Kidney tubule cell (primary cell): ENCODE measurements at places on chromosomes 5 and 9.

- no peak for DNase-seq
Observed at GRCh38 chr9:24552526-24553182, 7.0 kb upstream of the IZUMO3 start.

DNA sequence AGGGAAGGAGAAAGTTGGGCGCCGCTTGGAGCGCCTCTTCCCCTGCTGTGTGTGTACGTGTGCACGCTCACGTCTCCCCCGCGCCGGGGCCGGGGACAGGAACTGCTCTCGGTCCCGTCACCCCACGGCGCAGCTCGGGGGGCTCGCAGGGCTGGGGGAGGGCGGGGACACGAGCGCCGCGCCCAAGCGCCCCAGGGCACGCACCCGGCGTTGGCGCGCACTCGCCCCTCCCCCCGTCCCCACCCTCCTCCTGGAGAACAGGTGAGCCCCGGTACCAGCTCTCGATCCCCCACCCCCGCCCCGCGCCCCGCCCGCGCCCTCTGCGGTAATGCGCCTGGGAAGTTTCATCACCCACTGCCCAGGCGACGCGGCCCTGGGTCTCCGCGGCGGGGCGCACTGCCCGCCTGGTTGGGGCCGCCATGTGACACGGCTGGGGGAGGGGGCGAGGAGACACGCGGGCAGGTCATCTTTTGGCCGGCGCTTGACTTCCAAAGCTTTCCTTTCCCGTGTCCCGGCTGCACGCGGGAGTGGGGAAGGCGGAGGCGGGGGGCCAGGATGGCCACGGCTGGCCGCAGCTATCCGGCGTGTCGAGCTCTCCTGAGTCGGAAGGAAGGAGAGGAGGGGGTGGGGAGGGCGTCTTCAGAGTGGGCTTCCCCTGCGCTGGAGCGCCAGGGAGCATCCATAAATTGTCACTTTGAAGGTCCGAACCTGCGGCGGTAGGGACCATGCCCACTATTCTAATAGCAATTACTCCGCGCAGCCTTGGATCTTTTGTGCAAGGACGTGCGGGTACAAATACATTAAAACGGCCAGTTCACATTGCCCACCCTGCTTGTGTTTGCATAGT lies 1.5 kb upstream of the STC2 start:
- peak; percentile 77 for DNase-seq

GRCh38 chr5:139394123-139394653 lies 716 bp downstream of the PROB1 start:
- DNase-seq, result peak; percentile 44

DNA sequence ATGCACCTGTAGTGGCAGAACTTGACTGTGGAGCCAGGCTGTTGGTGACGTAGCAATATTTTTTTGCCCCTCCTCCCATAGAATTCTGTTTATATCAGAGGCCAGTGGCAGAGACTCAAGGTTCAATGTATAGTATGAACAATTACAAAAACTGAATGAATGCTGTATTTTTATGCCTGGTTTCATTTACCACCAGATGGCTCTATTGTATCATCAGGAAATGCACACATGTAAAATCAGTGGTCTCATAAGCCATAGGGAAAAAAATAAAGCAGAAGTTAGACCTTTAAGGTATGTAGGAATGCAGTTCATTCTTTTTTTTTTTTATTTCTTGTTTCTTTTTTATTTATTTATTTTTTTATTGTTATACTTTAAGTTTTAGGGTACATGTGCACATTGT lies 43.6 kb downstream of the CCDC192 start:
- peak; percentile 9 for DNase-seq

GRCh38 chr5:180898621-180899246 lies at the start of gene BTNL8:
Gene BTNL8 (plus strand): TSS chr5:180899159. CDS start chr5:180899311, 152 bp downstream.
- no peak for DNase-seq

DNA sequence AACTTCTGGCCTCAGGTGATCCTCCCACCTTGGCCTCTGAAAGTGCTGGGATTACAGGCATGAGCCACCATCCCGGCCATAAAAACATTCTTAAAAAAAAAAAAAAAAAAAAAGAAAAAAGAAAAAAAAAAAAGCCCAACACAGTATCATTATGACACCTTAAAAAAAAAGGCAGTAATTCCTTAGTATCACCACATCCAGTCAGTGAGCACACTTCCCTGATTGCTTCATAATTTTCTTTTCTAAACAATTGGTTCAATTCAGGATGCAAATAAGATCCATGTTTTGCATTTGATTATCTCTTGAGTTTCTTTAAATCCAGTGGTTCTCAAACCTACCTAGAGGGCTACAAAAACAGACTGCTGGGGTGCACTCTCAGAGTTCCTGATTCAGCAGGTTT lies 182.5 kb downstream of the CDK5RAP2 start:
- no peak for DNase-seq

- no peak for DNase-seq
Observed at GRCh38 chr5:66180282-66181155, 36.4 kb downstream of the SREK1 start.

GRCh38 chr9:106745457-106745856 lies 117.5 kb upstream of the ZNF462 start:
- DNase-seq, result peak; percentile 12

- DNase-seq, result no peak
Observed at GRCh38 chr5:169781420-169782345, 144.6 kb downstream of the DOCK2 start.

DNA sequence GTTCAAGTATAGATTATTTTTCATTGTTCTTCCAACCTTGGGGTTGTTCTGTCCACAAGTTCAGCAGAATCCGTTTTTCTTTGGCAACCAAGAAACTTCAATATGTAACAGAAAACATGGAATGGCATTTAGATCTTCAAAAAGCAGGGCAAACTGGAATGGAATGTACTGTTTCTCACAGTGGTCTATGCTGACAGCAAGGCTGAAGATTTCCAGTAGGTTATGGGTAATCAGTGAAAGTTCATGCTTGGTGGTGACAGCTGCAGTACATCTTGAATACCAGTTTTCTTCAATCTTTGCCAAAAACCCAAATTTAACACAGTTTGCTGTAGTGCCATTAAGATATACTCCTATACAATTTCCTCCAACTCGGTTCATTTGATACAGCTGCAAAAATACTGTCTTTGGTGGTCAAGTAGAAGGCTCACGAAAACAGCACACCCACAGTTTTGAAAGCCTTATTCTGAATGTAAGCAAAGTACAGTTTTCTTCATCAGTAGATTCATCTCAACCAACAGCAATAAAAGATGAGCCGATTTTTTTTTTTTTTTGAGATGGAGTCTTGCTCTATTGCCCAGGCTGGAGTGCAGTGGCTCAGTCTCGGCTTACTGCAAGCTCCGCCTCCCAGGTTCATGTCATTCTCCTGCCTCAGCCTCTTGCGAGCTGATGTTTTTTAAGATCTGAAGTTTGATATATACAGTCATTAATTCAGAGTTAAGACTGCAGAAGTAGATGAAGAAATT lies 4.9 kb downstream of the TRIM52 start:
- DNase-seq, result no peak
